ENCODE measurements at places on chromosomes 2 and 18.

GRCh38 chr18:48713309-48713708 is 174.5 kb downstream of the CTIF start:
- no peak for DNase-seq

GRCh38 chr2:230922951-230923717 is 1.9 kb downstream of the GPR55 start:
- DNase-seq = no peak

DNA sequence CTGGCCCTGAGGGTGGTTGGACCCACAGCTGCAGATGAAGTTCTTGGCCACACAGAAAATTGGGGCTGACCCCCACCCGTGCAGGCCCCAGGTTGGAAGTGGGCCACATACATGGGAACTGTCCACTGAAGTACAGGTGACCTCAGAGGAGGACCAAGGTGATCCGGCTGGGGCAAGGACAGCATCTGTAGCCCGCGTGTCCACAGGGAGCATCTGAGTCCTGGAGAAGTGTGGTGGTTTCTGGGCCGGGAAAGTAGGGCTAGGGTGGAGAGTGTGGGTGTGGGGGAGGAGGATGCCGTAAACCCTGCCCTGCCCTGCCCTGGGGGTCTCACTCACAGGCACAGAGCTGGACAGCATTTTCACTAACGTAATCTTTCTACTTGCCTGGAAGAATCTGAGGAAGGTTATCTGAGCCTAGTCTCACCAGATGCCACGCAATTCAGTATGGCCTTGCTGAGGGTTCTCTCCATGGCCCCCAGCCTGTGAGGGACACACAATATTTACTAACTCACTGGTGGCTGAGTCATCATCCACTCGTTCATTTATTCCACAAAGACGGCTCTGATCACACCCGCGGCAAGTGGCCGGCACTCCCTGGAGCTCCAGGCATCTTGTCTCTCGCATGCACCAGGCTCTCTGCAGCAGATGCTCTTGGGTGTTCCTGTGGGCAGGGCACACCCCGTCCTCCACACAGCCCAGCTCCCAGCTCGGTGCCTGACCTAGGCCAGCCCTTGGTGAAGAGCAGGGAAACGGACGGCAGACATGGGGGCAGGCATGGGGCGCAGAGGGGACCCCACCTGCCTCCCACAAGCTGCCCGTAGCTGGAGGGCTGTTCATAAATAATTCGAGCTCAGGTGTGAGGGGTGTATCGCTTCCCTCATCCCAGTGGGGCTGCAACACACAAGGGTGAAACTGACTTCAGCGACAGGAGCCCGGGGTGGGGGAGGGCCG is 51.2 kb downstream of the INHBB start:
- peak; percentile 27 for DNase-seq

DNA sequence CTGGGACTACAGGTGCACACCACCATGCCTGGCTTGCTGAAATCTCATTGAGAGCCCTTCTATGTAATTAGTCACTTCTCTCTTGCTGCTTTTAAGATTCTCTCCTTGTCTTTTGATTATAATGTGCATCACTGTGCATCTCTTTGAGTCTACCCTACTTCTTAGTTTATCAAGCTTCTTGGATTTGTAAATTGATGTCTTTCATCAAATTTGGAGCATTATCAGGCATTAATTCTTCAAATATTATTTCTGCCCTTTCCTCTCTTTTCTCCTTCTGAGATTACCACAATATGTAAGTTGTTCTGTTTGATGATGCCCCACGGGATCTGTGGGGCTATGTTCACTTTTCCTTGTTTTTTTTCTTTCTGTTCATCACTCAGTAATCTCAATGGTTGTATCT is 9.0 kb upstream of the MARCO start:
- no peak for DNase-seq

GRCh38 chr2:237022533-237022932 is 63.2 kb upstream of the COPS8 start:
- no peak for DNase-seq

- DNase-seq = no peak
Measured at GRCh38 chr18:13124411-13124810, 94.1 kb upstream of the LDLRAD4 start.

DNA sequence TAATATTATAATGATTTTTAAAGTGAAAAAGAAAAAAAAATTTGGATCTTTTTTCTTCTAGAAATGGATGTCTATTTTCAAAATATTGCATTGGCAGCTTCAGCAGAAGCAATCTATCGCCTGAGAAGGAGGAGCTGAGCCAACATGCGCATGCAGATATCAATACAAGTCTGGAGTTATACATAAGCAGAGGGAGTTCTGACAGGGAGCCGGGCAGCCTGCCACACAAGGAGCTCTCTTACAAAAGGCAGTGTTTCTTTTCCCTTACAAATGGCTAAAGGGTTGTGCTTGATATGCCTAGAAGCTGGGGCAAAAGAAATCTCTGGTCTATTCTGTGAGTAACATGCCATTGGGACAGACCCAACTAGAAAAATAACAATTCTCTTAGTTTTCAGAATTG is 291.9 kb upstream of the TRIB2 start:
- DNase-seq = peak; percentile 17

- DNase-seq = peak; percentile 17
Measured at GRCh38 chr18:22838221-22838620, 94.9 kb upstream of the RBBP8 start.

DNA sequence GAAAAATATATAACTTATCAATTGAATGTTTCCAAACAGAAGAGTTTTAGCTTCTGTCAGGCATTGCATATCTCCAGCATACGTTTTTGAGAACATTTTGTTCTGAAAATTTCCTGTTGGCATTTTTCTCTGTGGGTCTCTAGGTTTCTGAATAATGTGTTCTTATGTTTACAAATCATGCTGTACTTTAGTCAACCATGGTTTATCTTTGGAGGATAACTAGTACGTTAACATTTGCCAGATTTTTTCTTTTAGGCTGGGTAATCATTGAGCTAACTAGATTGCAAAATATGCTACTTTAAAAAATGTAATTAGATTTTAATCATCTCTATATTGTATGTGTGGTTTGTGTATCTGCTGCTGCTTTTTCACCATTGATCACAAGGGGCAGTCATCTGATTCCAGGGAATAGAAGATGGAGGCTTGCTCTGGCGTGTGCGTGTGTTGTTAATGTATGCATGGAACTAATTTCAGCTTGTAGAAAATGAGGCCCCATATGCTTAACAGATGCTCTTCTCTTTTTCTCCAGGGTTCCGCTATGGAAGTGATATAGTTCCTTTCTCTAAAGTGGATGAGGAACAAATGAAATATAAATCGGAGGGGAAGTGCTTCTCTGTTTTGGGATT is 21.3 kb downstream of the XRCC5 start:
- DNase-seq = peak; percentile 56

DNA sequence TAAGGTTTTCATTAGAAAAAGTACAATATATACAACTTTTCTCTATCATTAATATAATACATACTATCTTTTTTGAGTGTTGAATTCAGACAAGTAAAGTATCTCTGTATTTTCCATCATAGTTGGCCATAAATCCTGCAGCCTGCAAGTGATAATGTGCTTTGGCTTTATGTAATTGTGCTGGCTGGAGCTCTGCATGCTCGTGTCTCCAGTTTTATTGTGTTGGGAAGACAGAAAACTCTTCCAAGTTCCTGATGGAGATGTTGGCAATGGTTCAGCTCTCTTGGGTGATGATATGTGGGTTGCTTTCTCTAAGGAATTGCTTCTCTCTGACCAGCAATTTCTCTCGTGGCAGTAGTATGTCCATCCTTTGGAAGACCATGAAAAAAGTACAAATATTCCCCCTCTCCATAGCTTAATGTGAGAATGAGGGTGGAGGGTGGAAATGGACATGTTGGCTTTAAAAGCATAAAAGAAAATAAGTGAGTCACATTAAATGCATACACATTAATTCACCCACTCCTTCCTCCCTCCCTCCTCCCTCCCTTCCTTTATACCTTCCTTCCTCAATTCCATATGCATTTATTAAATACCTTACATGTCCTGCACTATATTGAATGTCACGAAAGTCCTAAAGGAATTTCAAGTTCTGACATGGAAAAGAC is 344.2 kb downstream of the MTX2 start:
- no peak for DNase-seq

GRCh38 chr2:209391776-209392401 is 32.0 kb upstream of the MAP2 start:
- peak; percentile 19 for DNase-seq

DNA sequence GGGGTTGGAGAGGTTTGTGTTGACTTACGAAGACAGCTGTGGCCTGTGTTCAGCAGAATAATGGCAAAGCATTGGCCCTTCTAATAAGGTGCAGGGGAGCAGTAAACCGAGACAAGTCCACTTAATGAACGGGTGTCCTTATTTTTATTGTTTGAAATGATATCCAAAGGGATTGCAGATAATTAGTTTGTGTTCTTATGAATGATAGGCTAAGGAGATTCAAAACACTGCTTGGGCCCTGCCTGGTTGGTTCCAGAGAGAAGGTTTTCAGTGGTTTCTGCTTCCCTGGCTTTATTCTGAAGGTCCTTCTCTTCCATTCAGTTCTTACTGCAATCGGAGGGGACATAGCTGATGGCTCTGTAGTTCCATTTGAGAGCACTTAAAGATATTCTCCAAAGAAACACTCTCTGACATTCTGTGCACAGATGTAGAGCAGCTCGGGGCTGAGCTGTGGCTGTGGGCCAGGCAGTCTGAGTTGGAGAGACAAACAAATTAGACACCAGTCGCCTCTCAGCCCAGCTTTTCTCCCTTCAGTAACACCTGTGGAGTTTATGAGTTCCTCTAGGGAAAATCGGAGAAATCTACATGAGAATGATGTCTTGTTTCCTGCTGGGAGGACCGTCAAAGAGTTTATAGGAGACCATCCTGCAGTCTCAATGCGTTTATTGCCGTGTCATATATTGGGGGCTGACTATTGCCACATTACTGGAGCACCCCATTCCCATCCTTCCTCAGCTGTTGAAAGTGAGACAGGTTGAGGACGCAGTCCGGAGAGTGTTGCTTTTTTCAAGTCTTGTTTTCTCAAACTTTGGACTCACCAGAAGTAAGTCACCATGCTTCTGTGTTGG is 6.5 kb downstream of the GREB1 start:
- no peak for DNase-seq
